ENCODE measurements at places on chromosomes 11 and 22.

- DNase-seq = no peak
Measured at GRCh38 chr11:104057908-104058307, 21.5 kb downstream of the DDI1 start.

DNA sequence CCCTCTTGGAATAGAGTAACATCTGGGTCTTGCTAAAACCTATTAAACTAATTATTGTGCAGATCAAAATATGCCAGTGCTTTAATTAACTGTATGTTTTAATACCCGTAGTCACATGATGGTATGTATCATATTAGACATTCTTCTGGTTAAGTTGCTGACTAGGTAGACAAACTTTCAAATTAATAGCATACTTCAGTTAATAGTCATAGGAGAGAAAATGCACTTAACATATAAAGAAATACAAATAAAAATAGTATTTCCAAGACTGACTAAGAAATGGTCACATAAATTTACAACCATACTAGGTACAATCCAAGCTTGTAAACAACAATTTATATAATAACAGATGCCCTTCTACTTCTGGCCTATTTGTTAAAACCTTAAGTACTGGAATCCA, 7.6 kb upstream of the EXPH5 start:
- no peak for DNase-seq

- DNase-seq = no peak
Measured at GRCh38 chr22:23219317-23219716, 39.0 kb downstream of the BCR start.

DNA sequence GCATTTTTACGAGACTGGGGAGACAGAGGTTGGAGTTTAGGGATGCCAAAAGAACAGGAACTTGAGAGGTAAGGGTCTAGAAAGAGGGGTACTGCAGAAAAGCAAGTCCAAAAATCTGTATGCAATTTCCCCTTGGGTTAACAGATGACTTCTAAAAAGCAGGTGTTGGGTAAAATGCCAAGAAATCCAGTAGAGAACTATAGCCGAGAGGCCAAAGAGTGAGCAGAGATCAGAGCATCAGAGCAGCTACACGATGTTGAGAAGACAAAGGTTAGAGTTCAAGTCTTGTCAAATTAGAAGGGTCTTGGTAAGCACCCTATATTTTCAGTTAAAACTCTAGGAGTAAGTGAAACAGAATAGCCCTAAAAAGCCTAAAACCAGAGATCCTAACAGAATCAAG, 145.2 kb downstream of the FCHSD2 start:
- DNase-seq = peak; percentile 17

- DNase-seq = no peak
Measured at GRCh38 chr22:46842606-46843005, 80.2 kb downstream of the TBC1D22A start.

- DNase-seq = peak; percentile 67
Measured at GRCh38 chr11:1515082-1516060, 28.8 kb upstream of the MOB2 start.

GRCh38 chr11:34783816-34784317, 132.3 kb downstream of the APIP start:
- DNase-seq = no peak

DNA sequence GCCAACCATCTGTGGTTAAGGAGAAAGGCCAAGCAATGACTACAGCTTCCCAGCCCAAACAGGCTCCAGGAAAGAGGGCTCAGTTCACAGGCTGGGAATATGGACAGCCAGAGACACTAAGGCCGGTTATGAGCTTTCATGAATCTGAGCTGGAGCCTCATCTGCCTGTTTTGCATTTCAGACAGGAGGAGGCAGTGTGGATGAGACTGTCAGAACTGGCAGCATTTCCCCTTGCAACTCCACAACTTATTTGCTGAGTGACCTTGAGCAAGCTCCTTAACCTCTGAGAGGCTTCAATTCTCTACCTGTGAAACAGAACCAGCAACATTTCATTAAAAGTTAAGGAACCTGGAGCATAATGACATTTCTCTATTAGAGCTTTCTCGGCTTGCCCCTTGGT, 264.0 kb downstream of the ETS1 start:
- peak; percentile 52 for DNase-seq

All from NAMALWA (cell line).